ENCODE measurements at places on chromosomes 16 and 17.

DNA sequence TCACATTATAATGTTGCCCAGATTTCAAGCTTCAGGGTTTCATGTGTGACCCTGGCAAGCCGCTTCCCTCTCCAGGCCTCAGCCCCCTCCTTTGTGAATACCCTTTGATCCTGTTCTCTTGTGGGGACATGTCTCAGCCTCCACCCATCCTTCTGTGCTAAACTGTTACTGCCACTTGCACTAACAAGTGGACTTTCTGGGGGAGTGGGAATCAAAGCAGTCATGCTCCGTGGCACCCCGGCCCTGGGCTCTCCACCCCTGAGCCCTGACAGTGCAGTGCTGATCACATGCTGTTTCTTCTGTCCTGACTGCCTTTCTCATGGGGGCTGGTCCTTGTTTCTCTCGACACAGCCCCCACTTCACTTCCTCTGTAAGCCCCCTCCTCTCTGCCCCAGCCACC lies 9.7 kb upstream of the DCAF7 start:
- peaks cover 6% of the 10 kb centered on the region for H3K27me3 ChIP-seq
- H3K4me1 ChIP-seq = no peaks in the 10 kb centered on the region
- DNase-seq = peak; percentile 45
- no peak overlapping the region for H3K4me3 ChIP-seq
- H3K36me3 ChIP-seq = no peaks in the 10 kb centered on the region

- H3K4me3 ChIP-seq = no peak overlapping the region
- no peak overlapping the region for H3K27ac ChIP-seq
- no peaks in the 10 kb centered on the region for H3K4me1 ChIP-seq
- DNase-seq = peak; percentile 75
- H3K27me3 ChIP-seq = no peaks in the 10 kb centered on the region
Measured at GRCh38 chr17:79114458-79115301, 40.1 kb downstream of the ENGASE start.

GRCh38 chr17:42429726-42430447 lies 6.8 kb upstream of the CAVIN1 start:
- H3K27ac ChIP-seq = no peak overlapping the region
- no peaks in the 10 kb centered on the region for H3K36me3 ChIP-seq
- no peak overlapping the region for H3K4me3 ChIP-seq
- H3K27me3 ChIP-seq = no peaks in the 10 kb centered on the region
- DNase-seq = no peak
- H3K4me1 ChIP-seq = peaks cover 3% of the 10 kb centered on the region

GRCh38 chr16:77759821-77760220 lies 28.5 kb upstream of the VAT1L start:
- no peaks in the 10 kb centered on the region for H3K27me3 ChIP-seq
- DNase-seq = no peak
- H3K4me3 ChIP-seq = no peak overlapping the region
- H3K36me3 ChIP-seq = no peaks in the 10 kb centered on the region
- H3K27ac ChIP-seq = no peak overlapping the region
- no peaks in the 10 kb centered on the region for H3K4me1 ChIP-seq

DNA sequence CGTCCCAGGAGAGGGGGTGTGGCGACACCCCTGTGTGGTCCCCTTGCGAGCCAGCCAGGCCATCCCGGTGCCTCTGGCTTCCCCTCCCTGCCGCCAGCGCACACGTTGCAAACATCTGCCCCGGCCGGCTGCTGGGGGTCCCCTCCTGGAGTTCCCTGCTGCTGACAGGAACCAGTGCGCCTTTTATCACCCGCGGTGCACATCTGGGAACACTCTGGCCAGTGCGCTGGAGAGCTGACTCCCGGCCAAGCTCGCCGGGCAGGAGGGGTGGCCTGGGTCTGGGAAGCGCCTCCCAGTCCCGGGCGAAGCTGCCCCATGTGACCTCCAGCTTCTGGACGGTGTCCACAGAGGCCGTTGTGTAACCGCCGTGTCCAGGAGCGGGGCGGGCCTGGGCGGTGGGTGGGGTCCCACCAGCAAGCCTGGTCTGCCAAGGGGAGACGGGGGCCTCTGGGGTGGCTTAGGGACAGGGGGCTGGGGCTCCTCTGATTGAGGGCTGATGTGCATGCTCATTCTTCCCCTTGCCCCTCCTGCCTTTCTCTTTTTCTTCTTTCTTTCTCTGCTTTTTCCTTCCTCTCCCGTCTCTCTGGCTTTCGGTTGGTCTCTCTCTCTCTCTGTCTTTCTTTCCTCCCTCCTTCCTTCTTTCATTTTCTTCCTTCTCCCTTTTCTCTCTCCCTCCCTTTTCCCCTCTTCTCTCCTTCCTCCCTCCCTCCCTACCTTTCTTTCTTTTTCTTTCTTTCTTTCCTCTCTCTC lies 25.2 kb upstream of the CIBAR2 start:
- peak overlapping the region; percentile 25 for H3K4me3 ChIP-seq
- H3K27ac ChIP-seq = peak overlapping the region; percentile 87
- no peaks in the 10 kb centered on the region for H3K36me3 ChIP-seq
- DNase-seq = peak; percentile 89
- H3K27me3 ChIP-seq = no peaks in the 10 kb centered on the region

GRCh38 chr17:9432934-9433421 lies 142.6 kb downstream of the STX8 start:
- DNase-seq = no peak
- H3K4me1 ChIP-seq = no peaks in the 10 kb centered on the region
- H3K27ac ChIP-seq = peak overlapping the region; percentile 64
- H3K36me3 ChIP-seq = no peaks in the 10 kb centered on the region
- H3K4me3 ChIP-seq = no peak overlapping the region

- peaks cover 67% of the 10 kb centered on the region for H3K36me3 ChIP-seq
- no peaks in the 10 kb centered on the region for H3K27me3 ChIP-seq
- DNase-seq = peak; percentile 85
- peak overlapping the region; percentile 48 for H3K4me3 ChIP-seq
- peak overlapping the region; percentile 90 for H3K27ac ChIP-seq
- peaks cover 45% of the 10 kb centered on the region for H3K4me1 ChIP-seq
Measured at GRCh38 chr17:50102164-50102991, 7.2 kb downstream of the PDK2 start.

- no peak overlapping the region for H3K27ac ChIP-seq
- H3K36me3 ChIP-seq = no peaks in the 10 kb centered on the region
- no peak overlapping the region for H3K4me3 ChIP-seq
- no peaks in the 10 kb centered on the region for H3K4me1 ChIP-seq
Measured at GRCh38 chr17:74290340-74290739, 16.3 kb downstream of the DNAI2 start.

GRCh38 chr16:68105611-68106010 lies 20.4 kb downstream of the NFATC3 start:
- no peaks in the 10 kb centered on the region for H3K4me1 ChIP-seq
- no peak for DNase-seq
- H3K4me3 ChIP-seq = no peak overlapping the region
- no peak overlapping the region for H3K27ac ChIP-seq
- no peaks in the 10 kb centered on the region for H3K36me3 ChIP-seq
